ENCODE measurements at places on chromosomes 6 and 20.
A peak's percentile ranks its signal among the peaks of the same experiment; 100 is the strongest.

DNA sequence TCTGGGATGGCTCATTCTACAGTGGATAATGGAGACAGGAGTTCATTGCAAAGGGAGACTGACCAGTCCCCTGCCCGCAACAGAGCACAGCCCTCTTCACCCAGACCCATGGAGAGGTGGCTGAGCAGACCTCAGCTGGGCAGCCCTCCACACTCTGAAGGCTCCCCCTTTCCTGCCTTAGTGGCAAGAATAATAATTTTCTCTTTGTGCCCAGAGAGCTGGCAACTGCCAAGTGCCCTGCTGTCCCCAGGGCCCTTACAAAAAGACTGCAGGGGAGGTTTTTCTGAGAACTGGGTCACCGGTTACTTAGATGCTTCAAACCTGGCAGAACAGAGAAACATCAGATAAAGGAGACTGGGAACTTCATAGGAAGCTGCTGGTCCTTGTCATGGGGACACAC lies 35.4 kb upstream of the ZNFX1 start:
- DNase-seq = no peak

DNA sequence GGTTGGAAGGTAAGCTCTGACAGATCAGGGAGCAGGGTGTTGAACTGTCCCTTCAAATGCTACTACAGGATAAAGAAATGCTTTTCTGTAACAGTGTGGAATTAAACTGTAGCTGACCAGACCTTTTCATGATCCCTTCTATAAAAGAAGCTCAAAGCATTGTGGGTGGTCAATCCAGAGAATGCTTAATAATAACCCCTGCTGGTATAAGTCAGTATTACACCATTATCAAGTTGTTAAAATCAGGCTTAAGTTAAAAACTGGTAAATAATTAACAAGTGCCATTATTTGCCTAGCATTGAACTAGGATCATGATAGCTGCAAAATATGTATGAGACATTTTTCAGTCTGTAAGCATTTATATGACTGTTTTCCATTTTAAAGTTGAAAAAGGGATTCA lies 468.9 kb downstream of the PKHD1 start:
- DNase-seq = peak; percentile 19

- no peak for DNase-seq
Measured at GRCh38 chr6:30824698-30825097, 59.6 kb upstream of the DDR1 start.

DNA sequence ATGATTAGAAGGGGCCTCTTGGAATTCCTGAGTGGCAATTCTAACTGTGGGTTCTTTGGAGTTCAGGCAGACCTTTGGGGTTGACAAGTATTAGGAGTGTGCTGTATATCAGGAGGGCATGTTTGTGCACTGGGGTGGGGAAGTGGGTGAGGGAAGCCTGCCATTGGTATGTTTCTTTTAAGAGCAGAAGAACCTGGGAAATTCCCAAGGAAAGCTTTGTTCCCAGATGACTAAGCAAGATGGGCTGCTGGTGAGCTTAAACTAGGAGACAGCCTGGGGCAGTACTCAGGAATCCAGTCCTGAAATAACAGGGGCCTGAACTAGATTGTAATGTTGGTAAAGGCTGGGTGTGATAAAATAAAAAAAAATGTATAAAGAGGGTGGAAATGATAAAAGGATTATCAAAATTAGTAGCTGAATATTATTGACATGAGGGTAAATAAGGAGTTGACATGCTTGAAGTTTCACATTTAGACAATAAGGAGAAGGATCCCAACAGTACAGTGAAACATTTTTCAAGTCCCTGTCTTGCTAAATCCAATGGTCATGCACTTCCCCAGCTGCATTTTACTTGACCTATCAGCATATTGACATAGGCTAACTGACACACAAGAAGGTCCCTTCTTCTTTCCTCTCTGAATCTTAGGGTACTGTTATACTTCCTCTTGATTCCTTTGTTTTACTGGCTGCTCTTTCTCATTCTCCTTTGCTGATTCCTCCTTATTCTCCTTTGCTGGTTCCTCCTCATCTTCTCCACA lies 18.4 kb upstream of the IFNGR1 start:
- DNase-seq = peak; percentile 15

DNA sequence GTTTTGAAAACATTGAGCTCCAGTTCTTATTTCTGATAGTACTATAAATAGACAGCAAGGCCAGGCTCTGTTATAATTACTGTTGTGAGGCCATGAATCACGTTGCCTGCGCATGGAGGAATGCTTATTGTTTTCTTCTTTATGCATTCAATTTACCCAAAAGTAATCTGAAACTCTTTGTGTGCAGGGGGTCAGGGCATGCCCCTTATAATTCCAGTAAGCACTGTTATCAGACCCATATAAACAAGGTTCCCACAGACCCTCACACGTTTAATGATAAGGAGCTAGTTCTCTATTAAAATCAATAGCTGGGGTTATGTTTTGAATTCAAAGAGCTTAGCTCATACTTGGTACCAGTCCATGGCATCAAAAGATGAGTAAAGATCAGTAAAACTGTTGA lies 174.8 kb upstream of the ARG1 start:
- no peak for DNase-seq

DNA sequence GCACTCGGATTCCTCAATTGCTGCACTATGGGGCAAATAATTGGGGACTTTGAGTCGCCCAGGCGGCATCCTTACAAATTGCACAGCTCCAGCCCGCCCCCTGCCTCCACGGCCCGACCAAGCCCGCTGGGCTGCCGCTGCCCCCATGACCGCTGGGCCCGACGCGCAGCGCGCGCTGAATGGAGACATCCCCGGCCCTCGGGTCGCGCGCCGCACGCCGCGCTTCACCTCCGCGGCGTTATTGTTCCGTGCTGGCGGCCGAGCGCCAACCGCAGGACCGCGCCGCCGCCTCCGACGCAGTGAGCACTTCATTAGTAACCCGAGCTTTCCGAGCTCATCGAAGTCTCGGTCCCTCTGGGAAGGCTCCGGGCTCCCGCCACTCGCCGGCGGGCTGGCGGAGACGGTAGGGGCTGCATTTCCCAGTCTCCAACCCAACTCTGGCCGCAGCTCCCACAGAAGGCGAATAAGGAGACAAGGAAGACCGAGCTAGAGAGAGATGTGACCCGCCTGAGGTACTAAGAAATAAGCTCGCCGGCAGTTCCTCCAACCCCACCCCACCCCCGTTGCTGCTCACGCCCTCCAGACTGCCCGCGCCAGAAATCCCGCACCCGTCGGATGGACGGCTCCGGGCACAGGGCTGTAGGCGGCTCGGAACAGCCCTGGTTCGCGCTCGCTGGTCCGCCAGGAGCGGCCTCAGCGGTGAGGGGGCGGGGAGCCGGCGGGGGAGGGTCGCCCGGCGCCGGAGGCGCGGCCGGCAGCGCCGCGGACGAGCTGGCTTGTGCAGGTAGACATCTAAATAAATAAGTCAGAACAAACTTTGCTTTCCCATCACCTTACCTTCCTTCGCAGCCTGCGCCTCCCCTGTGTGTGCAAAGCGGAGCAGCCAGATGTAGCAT lies 703 bp downstream of the EPHA7 start:
- peak; percentile 48 for DNase-seq

Data from ACHN (cell line).